ENCODE measurements at places on chromosomes 6 and 20. TPM values are rescaled to one million over a fixed set of nuclear protein-coding genes. Genes with fewer than 3 reads are reported as not detected.

DNA sequence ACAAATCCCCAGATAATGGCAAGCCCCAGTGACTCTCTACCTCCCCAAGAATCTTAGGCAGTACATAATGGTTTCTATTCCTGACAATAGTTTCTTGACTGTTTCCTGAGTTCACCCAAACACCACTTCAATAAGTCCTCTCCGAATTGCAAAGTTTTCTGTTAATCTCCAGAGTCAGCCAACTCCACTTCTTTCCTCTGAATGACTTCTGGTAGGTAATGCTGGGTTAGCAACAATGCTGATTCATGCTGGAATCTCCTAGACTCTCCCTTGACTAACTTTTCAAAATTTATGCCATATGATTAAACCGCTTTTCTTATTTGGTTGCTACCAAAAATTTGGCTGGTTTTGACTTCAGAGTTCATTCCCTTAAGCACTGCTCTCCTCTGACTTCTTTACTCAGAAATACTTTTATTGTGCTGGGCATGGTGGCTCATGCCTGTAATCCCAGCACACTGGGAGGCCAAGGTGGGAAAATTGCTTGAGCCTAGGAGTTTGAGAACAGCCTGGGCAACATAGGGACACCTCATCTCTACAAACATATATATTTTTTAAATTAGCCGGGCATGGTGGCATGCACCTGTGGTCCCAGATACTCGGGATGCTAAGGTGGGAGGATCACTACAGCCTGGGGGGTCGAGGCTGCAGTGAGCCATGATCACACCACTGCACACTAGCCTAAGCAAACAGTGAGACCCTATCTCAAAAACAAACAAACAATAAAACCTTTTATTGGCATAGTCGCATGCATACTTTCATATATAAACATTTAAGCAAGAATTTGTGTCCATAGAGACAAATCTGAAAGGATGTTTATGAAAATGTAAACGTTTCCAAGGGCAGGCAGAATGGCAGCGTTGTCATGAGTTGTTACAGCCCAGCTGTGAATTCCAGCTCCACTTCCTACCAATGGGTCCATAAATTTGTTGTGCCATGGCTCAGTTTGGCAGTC, 249.3 kb upstream of the PLN start:
- DNase-seq: no peak

GRCh38 chr6:82113231-82113630, 134.3 kb downstream of the IBTK start:
- no peak for DNase-seq

GRCh38 chr6:87741001-87741650, 39.1 kb upstream of the AKIRIN2 start:
- DNase-seq: no peak

GRCh38 chr6:82131441-82131840, 116.1 kb downstream of the IBTK start:
- no peak for DNase-seq

GRCh38 chr20:21693322-21693721, 12.1 kb upstream of the PAX1 start:
- DNase-seq: no peak

- no peak for DNase-seq
These were observed 34.5 kb upstream of the FERMT1 start for GRCh38 chr20:6157345-6157744.

DNA sequence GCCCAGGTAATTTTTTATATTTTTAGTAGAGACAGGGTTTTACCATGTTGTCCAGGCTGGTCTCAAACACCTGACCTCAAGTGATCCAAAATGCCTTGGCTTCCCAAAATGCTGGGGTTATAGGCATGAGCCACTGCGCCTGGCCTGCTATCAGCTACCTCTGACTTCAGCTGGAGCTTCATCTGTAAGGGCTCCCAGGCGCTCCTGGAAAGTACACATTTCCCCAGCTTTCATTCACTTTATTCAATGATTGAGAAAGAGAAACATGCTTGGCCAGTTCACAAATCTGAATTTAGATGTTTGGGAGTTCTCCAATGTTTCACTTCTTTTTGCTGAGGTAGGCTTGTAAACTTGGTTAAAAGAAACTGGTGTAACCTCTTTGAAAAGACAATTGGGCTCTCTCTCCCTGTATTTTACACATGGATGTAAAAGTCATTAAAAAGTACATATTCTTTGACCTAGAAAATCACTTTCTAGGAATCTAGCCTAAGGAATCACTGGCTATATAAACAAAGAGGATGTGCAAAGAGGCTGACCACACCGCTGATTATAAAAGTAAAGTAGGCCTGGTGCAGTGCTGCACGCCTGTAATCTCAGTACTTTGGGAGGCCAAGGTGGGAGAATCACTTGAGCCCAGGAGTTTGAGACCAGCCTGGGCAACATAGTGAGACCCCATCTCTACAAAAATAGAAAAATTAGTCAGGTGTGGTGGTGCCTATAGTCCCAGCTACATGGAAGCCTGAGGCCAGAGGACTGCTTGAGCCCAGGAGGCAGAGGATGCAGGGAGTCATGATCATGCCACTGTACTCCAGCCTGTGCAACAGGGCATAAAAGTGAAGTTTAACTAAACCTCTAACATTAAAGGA, 128.9 kb downstream of the BACH2 start:
- DNase-seq: no peak

The RRAGD gene
- total RNA-seq: 9.6 TPM

The COX4I2 gene
- total RNA-seq: 7.9 TPM

Measured in umbilical cord (tissue), 2 donors.